NCI-H748 treated with DMSO at 0.1 percent for 48 hours (cell line): ENCODE measurements at places on chromosomes 13 and 19.

DNA sequence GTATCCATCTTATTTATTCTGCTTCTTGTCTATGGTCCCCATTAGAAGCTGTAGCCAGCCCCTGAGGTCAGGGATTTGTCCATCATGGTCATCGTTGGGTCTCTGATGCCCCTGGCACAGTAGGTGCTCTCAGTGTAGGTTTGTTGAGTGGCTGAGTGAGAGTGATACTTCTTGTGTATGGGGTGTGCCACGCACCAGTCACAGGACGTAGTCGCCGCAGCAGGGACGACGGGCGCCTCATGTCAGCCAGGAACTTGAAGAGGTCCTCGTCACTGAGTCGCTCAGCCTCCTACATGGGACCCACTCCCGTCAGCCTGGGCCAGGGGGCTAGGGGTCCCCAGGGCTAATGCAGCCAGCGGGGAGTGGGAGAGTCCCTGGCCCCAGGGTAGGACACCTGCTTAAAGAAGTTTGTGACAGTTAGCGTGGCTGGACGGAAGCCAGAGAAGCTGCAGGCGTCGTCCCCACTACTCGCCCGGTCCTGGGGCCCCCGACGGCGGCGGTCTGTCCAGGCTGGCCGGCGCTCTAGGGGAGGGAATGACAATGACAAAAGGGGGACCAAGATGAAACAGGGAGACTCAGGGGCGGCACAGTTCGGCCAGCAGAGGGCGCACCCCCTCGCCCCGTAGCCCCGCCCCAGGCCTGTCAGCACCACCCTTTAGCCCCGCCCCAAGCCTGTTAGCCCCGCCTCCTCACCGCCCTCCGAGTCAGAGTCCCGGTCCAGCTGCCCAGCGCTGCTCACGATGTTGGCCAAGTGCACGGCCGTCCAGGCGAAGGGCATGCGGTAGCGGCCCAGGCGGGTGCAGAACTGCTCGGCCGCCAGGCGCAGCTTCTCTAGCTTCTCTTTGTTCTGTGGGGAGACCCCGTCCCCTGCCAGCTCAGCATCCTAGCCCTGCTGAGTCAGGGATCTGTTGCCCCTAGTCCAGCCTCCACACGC is 3.7 kb downstream of the ANGPTL8 start:
- DNase-seq = peak; percentile 30

DNA sequence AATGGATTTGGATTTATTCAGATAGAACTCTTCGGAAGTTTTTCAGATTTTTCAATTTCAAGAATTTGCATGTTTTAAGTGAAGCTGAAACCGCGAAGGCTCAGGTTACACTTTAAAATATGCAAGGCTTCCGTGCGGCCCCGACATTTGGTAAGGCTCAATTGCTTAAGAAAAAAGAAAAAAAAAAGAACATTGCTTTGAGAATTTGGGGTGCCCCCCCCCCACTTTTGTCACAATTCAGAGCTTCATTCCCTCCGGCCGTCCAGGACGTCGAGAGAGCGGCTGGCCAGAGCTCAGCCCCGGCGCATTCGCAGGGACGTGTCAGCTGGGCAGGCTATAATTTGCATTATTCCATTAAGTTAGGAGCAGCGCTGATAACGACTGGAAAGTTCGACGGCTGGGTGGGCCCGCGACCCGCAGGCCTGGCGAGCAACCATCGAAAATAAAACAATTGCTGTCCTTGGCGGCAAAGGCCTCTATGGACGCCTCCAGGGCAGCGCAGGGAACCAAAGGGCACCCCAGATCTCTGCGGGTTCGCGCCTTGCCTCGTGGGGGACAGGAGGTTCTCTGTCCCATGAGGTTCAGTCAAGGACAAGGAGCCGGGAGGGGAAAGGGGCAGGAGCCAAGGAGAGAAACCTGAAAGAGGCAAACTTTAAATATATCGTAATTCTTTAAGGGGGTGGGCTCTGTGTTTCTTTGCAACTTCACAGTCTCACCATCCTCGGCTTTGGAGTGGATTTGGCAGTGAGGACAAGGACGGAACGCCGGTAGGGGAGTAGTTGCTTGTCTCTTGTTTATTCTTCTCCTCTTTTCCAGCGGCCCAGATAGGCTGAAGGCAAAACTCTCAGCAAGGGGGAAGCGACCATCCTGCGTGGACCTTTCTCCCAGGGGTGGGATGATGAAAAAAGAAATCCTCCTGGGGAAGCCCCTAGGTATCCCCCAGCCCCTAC is 7.0 kb downstream of the SOX21 start:
- DNase-seq = no peak

- DNase-seq = no peak
These were observed 84.7 kb upstream of the DOCK9 start for GRCh38 chr13:99062593-99062992.

GRCh38 chr13:38365661-38366060 is 16.0 kb downstream of the UFM1 start:
- no peak for DNase-seq

DNA sequence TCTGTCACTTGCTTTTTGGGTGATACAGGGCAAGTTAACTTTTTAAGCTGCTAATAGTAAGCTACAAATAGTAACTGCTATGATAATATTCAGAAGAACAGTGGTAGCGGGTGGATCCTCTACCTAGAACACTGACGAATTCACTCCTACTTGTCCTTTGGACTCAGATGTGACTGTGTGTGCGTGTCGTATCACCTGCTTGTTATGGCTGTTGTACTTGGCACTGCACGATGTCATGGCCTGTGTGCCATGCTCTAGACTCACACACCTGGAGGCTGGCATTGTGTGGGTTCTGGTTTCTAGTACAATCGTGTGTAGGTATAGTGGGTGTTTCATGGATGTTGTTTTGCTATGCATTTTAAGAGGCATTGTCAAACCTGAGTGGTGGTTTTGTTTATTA is 130.8 kb downstream of the ATP8A2 start:
- no peak for DNase-seq

DNA sequence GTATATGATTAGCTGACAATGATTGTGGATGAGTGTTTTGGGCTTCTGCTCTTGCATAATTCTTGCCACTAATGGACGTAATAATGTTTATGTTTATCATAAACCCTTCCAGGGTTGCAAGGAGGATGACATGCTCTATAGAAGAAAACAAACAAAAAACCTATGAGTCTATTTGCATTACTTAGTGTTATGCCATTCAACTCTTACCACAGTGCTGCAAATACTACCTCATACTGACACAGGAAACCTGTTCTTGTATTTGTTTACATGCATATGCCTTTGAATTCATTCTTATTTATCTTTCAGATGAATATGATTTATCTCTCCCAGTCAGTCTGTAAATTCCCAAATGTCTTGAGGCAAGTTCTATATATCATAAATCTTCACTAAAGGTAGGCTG is 39.6 kb upstream of the FREM2 start:
- DNase-seq = no peak

DNA sequence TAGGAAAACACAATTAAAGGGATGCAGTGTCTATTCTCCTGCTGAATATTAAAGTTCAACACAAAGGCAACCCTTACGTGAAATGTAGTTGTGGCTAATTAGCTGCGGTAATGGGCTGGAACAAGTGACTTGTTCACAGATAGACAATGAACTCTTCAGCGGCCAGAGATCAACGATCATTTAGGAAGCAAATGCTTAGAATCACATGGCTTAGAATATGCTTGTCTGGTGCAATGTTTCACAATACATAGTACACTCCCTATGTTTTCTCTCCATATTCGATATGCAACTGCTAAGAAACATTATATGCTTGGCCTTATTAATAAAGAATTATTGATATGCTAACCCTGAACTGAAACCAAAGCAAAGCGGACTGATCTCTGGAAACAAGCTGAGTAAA is 25.7 kb upstream of the MTUS2 start:
- DNase-seq = peak; percentile 24

- DNase-seq = no peak
These were observed 140.2 kb downstream of the VWA8 start for GRCh38 chr13:41820581-41821237.

DNA sequence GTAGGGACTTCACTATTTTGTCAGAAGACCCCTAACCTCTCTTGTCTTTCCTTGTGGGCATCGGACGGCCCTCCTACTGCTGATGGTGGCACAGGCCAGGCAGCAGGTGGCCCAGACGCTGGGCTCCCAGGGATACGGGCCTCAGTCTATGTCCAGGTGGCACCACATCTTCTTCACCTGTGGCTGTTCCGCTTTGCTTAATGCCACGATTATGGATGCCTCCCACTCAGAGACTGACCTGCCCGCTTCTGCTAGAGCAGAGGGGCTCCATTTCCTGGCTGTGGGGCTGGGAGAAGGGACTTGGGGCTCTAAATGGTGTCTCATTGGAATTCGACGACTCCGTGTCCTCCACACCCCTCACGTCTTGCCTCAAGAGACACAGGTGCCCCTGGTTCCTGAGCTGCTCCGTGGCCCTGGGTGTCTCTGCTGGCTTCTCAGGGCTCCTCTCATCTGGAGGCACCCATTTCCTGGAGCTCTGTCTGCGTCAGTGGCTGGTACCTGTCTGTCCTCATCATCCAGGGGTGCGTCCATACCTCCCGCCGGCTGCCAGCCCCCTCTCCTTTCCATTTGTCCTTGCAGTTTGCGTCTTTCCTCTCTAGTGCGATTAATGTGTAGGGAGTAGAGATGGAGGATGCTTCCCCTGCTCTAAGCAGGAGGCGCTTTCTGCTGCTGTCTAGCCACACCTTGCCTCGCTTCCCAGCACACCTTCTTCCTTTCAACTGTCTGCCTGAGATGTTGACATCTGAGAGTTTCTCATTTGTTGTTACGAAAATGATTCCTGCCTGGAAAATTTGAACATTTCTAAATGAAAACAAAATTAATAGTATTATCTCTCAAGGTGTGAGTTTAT is 63.4 kb downstream of the TEX29 start:
- no peak for DNase-seq

DNA sequence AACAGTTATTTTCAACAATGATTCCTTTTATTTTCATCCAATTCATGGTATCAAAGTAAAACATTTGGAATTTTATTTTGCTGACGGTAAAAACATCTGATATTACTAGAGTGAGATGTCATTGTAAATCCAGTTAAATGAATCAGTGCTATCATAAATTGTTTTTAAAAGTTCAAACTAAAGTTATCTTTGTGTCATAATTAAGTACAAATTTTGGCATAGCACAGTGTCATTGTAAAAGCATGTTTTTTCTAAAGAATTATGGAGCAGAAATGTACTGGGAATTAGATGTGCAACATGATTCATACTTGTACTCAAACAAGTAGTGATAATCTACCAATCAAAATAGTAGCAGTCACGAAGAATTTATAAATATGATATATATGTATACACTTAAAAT is 92.8 kb downstream of the FAM216B start:
- no peak for DNase-seq

GRCh38 chr13:110422913-110423688 is 116.0 kb downstream of the COL4A2 start:
- no peak for DNase-seq

GRCh38 chr19:12117201-12117970 is 22.8 kb downstream of the ZNF20 start:
- no peak for DNase-seq

GRCh38 chr19:47863514-47863936 is 4.5 kb downstream of the TPRX2 start:
- peak; percentile 35 for DNase-seq

DNA sequence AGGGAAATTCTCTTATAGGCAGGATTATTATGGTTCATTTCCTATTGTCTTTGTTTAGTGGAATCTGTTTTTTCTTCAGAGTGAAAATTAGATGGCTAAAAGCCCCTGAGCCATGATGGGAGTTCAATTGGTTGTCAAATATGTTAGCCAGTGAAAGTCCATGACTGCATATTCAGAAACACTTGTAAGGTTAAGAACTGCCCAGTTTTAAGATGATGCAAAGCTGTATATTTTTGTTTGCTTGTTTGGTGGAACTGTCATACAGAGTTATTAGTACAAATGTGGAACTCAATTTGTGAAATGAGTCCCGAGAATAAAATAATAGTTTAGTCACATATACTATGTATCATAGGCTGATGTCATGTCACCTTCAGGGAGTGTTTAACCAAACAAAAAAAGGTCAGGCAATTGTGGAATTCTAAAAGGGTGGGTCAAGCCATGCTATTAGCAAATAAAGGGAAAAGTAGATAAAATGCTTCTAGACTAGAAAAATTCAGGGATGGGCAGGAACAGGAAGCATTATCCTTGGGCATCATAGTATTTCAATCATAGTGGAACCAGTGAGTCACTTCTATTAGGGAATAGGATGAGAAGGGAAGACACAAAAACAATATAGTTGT is 248.3 kb upstream of the SLITRK1 start:
- DNase-seq = peak; percentile 17

DNA sequence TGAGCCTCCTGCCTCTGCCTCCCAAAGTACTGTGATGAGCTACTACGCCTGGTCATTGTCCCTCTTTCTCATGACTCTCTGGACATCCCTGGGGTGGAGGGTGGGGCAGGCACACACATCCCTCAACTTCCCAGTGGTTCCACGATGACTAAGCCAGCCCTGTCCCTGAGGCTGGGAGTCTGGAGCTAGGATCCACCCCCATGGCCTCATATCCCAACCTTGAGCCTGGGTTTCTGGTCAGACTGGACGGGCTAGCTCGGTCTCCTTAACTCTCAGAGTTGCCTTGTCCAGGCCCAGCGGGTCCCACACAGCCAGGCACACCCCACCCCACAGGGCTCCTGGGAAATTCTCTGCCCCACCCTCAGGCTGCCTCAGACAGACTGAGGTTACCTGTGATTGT is 19.6 kb downstream of the IER2 start:
- no peak for DNase-seq

DNA sequence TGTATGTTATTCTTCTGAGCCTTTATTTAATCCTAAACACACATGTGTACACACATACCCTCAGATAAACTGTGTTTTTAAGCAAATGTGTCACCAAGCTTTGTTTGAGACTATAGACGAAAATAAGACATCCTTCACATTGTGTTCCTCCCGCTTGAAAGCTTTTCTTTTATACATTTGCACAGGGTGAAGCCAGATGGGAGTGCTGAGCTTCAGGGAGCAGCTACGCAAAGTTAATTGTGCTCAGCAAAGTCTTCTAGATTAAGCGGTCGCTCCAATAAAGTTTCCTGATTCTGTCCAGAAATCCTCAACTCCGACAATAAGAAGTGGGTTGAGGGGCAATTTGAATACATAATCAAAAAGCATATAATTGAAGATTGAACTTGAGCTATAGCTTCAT is 117.2 kb upstream of the ARGLU1 start:
- no peak for DNase-seq

- no peak for DNase-seq
These were observed 14.5 kb downstream of the ACTN4 start for GRCh38 chr19:38661996-38662395.

DNA sequence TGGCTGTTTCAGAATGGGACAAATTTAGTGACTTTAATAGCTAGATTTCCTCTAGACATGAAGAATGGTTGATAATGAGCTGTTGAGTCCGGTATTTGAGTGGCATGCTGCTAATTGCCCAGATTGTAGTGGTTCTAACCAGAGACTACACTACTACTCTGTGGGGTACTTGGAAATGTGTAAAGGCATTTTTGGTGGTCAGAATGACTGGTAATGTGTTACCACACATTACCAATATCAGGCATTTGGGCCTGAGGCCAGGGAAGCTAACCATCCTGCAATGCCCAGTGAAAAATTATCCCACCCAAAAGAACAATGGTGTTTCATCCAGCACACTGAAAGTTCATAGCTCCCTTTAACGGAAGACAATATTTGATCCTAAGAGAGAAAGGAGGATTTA is 17.5 kb upstream of the N4BP2L1 start:
- no peak for DNase-seq

- DNase-seq = no peak
These were observed 16.5 kb upstream of the CFAP97D2 start for GRCh38 chr13:114162533-114162922.

- DNase-seq = no peak
These were observed 810 bp upstream of the KANK2 start for GRCh38 chr19:11198175-11198534.
